ENCODE measurements at places on chromosomes 12 and 14.

DNA sequence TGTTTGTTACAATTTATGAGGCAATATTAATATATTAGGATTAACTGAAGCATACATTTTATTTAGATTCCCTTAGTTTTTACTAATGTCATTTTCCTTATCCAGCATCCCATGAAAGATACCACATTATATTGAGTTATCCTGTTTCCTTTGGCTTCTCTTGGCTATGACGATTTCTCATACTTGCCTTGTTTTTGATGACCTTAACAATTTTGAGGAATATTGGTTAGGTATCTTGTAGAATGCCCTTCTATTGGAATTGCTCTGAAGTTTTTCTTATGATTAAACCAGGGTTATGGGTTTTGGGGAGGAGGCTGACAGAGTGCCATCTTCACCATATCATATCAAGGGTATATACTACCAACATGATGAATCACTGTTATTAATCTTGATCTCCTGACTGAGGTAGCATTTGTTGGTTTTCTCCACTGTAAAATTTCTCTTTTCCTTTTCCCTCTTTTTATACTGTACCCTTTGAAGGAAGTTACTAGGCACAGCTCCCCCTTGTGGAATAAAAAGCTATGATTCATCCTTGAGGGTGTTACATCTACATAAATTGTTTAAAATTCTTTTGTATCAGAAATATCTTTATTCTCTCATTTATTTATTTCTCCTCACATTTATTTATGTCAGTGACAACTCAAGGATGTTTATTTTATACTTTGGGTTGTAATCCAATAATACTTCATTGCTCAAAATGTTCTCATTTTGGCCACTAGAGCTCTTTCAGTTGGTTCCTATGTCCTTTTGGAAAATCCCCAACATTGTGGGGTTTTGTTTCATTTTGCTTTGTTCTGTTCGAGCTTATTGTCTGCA, 239.0 kb downstream of the SLC16A7 start:
- DNase-seq, result no peak

- DNase-seq, result no peak
Measured at GRCh38 chr14:69917287-69917686, 38.1 kb downstream of the SMOC1 start.

DNA sequence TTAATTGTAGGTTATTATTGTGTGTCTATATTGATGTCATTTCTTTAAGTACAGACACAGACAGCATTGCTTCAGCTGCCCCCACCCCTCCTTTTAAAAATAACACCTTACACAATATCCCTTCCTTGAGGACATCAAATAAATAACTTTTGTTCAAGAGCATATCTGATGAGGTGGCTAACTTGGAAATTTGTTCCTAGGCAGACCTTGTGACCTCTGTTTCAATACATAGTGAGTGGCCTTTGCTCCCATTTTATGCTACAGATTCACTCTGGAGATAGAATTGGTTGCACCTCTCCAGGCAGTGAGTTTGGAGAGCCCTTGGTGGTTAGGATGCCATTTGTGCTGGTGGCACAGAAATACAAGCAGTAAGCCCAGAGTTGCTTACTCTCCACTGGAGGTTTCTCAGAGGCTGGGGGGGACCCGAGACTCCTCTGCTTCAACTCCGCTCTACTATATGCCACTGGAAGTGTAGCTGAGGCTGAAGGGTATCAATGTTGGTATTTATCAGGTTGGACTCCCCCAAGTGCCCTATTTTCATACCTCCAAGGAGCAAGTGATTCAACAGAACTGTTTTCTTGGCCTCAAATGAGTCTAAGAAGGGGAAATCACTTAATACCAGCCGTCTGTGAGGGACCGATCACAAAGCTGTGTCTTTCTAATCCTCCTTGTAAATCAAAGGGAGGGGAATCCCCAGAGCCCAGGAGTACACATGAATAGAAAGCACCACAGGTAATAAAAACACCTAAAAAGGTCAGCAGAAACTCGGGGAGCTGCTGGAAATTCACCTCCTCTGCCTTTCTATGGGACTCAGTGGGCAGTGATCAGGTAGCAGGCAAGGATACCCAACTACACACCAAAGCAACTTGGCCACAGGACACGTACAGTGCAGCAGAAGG, 463.1 kb downstream of the RAD51B start:
- DNase-seq, result no peak

GRCh38 chr12:69475237-69475975, 5.2 kb downstream of the FRS2 start:
- DNase-seq, result no peak

DNA sequence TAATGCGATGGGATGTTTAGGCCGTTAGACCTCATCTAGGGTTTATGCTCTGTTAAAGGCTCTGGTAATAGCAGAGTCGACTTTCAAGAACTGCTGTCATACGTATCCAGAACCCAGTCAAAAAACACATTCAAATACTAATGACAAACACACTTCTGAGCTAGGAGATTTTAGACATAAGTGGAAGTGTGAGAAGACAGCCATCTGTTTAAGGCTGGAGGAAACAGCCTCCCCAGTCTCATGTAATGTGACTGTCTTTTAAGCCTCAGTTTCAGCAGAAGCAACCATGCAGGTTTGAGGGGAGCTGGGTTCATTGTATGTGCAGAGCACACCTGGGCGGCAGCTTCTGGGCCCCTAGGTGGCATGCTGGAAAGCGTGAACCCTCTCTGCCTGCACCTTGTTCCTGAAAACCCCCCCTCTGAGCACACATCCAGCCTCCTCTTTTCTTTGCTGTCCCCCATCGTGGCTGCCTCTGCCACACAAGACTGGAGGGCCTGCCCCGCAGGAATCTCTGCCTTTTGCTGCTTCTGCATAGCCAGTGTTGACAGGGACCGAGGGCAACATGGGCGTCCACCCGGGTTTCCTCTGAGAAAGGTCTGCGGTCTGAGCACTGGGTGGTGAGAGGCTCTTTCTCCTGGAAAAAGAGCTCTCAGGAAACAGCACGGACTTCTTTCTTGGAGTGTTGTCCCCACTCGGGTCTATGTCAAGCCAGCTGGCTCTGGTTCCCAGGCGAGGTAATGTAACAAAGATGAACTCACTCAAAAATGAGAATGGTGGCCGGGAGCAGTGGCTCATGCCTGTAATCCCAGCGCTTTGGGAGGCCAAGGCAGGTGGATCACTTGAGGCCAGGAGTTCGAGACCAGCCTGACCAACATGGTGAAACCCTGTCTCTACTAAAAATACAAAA, 11.6 kb downstream of the WNT5B start:
- DNase-seq, result no peak

All from activated CD4-positive, alpha-beta memory T cell treated with anti-CD3 and anti-CD28 coated beads, Interleukin-2, amount 10 ng/mL, durations not matched to agents 7 days and 5 days (primary cell).